ENCODE measurements at places on chromosomes 1 and 21.

DNA sequence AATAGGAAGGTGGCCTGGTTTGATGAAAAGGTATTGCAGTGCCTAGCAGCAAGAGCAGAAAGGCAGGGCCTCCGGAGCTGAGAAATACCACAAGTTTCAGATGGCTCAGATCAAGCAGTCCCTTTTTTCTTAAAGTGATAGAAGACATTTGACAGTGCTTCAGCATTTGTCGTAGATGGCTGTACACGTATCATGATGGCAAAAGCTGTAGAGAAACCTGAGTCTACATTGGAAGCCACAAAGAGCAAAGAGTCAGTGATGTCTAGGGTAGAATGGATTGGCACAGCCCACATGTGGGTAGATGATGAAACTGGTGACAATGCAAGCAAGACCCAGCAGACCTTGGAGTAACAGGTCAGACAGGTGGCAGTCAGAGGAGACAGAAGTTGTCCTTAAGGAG lies 101.3 kb upstream of the ARTN start:
- DNase-seq = no peak

DNA sequence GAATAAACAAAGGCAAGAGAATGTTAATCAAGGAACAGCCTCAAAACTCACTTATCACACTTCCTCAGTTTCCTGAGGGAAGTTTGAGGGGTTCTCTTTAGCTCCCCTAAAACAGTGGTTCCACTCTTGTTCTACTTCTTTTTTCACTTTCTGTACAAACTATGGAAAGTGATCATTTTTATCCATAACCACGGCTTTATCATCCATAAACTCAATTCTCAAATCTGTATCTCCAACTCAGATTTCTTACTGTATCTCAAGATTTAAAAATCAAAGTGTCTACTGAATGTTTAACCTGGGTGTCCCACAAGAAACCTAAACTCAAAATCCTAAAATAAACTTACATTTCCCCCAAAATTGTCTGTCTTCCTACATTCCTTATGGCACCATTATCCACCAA lies 3.9 kb downstream of the PFDN2 start:
- DNase-seq = no peak

GRCh38 chr1:167268347-167268787 lies 47.7 kb downstream of the POU2F1 start:
- DNase-seq = no peak

DNA sequence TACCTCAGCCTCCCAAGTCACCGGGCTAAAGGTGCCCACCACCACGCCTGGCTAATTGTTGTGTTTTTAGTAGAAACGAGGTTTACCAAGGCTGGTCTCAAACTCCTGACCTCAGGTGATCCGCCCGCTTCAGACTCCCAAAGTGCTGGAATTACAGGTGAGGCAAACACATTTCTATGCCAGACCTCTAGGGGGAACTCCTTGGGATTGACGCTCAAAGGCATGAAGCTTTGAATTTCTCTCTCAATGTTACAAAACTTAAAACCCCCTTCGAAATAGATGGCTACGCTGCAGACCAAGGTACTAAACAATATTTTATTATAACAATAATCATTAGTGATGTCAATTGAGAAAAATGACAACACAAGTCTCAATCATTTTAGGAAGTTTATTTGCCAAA lies 330.0 kb downstream of the SETD4 start:
- DNase-seq = no peak

DNA sequence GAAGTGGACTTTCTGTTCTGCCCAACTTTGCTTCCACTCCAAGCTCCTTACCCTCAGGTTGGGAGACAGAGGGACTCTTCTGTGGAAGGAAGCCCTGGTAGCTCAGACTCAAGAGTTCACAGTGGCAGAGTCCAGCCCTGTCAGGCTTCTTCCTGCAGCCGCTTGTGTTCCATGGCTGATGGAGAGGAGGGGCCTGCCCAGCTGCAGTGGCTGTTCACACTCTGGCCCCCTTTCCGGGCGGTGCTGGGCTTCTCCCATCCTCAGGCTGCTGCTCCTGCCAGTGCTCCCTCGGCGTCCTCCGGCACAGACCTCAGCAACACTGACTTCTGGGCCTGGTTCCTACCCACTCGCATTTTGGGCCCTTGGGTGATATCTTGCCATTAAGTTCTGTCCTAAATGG lies 4.0 kb downstream of the KRTAP10-1 start:
- DNase-seq = no peak

GRCh38 chr1:208544053-208544452 lies 299.9 kb upstream of the PLXNA2 start:
- DNase-seq = no peak

DNA sequence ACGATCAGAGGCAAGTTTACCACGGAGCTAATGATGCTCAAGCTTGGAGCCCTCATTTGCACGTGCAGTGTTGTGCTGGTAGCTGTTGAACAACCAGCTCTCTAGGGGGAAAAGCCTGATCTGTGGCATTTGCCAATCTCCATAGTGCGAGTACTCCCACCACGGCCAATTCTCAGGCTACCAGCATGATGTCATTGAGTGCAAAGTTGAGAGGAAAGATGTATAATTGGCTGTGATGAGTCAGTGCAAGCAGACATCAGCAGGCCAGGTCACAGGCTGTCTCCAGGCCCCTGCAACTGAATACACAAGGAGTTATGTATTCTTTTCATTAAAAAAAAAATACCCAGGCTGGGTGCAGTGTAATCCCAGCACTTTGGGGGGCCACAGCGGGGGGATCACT lies 233.1 kb upstream of the VAMP3 start:
- DNase-seq = no peak

DNA sequence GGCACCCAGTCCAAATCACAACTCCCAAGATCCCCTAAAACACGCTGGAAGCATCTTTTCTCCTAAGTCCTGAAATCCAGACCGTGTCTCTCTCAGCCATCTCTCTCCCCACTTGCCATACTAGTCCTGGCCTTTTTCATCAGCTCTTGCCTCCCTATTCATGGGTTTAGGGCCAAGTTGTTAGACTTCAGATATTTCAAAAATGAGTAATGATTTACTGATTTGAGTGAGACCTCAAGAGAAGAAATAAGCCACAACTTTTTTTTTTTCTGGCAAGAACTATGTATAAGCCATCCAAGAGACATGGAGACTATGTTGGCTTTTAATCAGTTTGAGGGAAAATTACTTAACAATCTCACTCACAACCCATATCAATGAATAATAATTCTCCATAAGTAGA lies 62.5 kb downstream of the TBX15 start:
- DNase-seq = no peak

DNA sequence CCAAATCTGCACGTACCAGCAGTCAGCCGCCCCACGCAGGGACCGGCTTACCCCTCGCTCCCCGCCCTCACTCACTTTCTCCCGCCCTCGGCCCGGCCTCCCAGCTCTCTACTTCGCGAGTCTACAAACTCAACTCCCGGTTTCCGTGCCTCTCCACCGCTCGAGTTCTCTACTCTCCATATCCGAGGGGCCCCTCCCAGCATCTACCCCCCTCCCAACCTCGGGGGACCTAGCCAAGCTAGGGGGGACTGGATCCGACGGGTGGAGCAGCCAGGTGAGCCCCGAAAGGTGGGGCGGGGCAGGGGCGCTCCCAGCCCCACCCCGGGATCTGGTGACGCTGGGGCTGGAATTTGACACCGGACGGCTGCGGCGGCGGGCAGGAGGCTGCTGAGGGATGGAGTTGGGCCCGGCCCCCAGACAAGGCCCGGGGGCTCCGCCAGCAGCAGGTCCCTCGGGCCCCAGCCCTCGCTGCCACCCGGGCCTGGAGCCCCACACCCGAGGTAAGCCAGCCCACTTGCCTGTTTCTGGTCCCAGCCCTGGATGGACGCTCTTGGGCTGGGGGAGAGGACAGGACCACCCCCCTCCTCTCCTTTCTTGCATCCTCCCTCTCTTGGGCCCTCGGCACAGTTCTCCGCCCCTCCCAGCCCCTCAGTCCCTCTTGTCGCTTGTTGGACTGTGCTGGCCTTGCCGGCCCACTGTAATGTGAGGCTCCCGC lies at the start of gene ARTN:
ARTN (plus strand) TSS at position 416 of the 715 bp plus-strand sequence. CDS start 1,856 bp downstream, outside the sequence.
- no peak for DNase-seq

DNA sequence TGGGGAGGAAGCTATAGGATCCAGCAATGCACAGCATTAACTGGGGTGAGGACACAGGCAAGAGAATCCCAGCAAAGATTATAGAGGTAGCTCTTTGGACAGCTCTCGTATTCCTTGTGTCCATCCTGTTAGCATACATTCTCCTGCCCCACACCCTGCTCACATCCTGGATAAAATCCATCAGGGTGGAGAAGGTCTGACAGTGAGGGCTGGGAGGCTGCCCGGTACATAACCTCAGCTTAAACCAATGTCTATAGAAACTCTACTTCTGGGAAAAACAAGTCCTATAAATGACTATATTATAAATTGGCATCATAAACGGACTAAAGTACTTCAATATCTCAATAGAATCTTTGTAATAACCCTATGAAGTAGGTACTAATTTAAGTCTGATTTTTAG lies 36.8 kb upstream of the UBE2U start:
- no peak for DNase-seq

- no peak for DNase-seq
These were observed 38.2 kb upstream of the USH2A start for GRCh38 chr1:216461466-216461865.

DNA sequence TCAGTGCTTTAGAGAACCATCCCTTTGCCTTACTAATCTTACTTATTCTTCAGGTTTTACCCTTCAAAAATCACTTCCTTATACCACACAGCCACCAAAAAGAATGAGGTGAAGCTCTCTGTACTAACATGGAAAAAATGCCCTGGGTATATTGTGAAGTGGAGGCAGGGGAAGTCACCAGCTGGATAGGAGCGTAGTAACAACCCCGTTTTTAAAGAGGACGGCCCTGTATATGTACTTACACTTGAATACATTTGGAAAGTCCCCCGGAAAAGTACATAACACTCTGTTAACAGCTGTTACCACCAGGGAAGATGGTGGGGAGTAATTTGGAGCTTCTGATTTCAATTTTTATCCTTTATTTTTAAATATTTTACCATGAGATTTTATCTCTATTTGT lies 28.2 kb upstream of the KHDRBS1 start:
- DNase-seq = no peak

DNA sequence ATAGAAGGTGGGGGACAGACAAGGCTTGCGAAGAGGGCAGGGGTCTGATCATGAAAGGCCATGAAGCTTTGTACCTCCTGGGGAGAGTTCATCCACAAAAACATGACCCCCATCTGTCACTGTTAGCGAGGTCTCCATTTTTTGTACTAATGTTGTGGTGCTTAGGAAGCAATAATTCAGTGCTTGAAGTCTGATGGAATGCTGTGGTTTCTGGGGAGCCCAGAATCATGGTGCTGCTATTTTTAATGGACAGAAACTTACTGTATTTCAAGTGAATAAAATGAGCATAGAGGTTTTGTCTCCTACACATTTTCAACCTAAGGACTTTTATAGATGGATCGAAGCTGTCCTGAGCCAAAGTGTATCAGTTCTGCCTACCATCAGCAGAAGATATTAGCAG lies 28.2 kb upstream of the RGL1 start:
- no peak for DNase-seq

DNA sequence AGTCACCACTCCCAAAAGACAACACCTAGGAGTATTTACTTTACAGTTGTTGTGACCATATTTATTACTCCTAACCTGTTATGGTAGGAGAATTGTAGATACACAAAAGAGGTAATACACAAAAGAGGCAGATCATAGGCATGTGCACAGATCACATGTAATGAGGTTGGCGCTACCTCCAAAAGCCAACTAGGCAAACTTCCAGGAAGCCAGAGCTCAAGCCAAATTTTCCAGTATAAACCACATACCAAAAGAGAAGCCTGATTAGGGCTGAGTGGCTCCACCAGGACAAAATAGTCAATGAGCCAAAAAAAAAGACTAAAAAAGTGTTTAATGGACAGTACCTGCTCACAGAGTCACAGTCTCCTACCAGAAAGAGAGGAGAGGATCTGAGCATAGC lies 195.0 kb upstream of the PBX1 start:
- no peak for DNase-seq

DNA sequence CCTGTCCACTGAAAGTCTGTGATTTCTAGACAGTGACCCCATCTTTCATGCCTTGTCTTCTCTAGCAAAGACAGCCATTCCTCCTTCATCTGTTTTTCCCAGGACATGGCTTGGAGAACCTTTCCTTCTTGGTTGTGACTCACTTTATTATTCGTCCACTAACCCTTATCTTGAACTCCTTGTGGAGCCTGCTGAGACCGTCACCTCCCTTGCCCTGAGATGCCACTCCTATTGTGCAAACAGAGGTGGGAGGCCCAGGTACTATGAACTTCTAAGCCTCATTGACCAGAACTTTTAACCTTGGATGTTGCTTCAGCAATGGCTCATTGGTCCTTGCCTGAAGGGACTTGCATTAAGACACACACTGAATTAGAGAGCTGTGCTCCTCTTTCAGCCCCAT lies 117.5 kb downstream of the FOXD2 start:
- no peak for DNase-seq

- no peak for DNase-seq
These were observed 115.0 kb downstream of the TGFB2 start for GRCh38 chr1:218459878-218460711.

DNA sequence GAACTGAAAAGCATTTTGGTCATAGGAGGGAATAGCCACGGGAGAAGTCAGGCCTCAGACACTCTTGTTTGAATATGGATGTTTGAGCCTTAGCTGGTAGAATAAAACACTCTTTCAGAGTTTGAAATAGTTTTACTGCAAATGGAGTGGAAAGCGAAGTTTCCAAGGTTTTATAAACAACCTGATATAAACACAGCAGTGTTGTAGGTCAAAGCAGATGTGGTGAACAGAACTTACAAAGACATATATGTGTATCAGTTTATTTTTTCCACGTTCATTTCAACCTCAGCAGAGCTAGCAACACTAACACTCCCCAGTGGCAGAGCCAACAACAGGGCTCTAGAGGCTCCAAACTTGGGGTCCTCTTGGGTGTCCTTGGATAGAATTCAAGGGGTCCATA lies 89.9 kb downstream of the WLS start:
- no peak for DNase-seq

Data from activated T-cell treated with anti-CD3 and anti-CD28 coated beads, Interleukin-2, amount 50 U/mL, for 1 hour (primary cell).